NCI-H146 (cell line): ENCODE measurements at places on chromosomes 13 and 19.
A peak's percentile ranks its signal among the peaks of the same experiment; 100 is the strongest.

DNA sequence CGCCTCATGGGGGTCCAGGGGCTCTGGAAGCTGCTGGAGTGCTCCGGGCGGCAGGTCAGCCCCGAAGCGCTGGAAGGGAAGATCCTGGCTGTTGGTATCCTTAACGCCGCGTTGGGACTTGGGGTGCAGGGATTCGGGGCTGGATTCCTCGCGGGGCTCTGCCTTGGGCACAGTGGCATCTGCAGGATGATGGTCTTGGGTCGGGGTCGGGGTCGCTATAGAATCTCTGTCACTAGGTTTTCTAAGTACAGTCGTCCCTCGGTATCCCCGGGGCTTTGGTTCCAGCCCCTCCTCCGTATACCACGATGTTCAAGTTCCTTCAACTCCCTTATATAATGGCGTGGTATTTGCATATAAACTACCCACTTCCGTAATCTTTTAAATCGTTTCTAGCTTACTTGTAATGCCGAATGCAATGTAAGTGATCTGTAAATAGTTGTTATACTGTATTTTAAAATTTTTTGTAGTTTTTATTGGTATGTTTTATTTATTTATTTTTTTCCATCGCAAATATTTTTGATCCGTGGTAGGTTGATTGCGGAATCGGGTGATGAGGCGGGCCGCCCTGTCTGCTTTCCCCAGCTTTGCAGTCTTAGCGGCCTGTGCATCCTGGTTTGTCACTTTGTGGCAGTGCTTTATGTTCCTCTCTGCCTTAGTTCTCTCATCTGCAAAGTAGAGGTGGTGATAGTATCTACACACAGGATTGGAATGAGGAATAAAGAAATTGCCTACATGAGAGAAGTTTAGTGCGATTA is 606 bp downstream of the ERCC5 start:
- peak; percentile 52 for DNase-seq

- DNase-seq: no peak
Measured at GRCh38 chr19:19615086-19615485, 3.4 kb downstream of the PBX4 start.

DNA sequence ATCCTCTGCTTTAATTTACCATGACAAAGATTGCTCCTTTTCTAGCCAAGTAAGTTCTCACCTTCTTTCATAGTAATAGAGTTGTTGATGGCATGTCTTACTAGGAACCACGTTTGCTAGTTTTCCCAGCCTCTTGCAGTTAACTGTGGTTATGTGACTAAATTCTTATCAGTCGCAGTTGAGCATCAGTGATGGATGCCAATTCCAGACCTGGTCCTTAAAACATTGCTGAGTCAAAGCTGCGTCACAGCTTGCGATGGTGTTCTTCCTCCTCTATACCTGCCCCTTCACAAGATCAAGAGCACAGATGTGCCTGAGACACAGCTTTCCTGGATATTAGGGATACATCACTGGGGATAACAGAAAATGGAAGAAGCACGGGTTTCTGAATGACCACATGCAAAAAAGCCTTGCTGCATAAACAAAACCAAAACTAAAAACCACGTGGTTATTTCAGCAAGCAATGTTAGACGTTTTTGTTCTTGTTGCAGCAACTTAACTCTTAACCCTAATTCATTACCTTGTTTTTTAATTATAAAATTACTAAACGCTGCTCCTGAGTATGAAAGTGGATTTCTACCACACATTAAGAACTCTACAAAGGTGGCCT is 97.6 kb upstream of the DACH1 start:
- no peak for DNase-seq

- no peak for DNase-seq
Measured at GRCh38 chr13:95195146-95195545, 106.1 kb downstream of the ABCC4 start.

DNA sequence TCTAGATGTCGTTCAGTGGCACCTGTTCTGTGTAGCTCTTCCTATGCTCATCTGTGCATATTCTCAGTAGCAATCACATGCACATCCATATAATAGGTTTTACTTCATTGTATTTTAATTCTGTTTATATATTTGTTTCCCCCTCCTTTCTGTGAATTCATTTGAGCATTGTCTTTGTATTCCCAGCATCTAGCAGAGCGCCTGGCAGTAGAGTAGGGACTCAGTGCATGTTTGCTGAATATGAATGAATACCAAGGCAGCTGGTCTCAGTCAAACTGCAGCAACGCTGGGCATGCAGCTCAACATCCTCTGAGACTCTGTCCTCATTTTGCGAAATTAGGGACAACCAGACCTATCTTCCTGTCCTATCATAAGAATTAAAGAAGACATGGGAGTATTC is 330.1 kb downstream of the SPRY2 start:
- no peak for DNase-seq

DNA sequence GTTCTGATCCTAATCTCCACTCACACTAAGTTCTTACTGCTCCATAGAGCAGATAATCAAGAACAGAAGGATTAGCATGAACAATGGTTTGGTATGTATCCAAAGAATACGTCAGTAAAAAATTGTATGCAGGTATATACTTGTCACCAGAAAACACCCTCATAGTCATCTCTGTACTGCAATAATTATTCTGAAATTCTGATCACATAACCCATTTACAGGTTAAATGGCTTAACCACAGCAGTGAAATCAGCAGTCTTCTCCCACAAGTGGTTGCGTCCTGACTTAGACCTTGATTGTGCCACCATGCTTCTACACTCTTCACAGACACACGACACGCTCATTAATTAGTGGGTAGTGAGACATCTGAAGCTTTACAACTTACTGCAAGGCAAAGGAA is 50.9 kb downstream of the LNX2 start:
- DNase-seq: no peak

DNA sequence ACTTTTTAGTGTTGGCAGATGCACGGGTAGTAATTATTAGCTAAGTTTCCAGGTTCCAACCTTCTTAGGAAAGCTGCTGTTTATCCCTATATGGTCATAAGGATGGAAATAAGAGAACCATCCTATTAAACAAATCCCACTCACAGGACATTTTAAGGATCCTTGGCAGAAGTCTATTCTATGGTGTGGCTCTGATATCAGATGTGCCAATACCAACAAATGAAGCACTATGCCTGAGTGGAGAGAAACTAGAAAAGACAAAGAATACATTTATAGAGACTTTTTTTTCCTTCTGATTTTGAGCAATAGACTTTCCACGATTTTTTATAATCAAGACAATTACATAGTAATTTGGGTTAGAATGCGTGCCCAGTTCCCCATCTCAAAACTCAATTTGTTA is 12.6 kb downstream of the PCDH17 start:
- no peak for DNase-seq

- no peak for DNase-seq
Measured at GRCh38 chr19:49844138-49845095, 6.5 kb upstream of the PTOV1 start.

DNA sequence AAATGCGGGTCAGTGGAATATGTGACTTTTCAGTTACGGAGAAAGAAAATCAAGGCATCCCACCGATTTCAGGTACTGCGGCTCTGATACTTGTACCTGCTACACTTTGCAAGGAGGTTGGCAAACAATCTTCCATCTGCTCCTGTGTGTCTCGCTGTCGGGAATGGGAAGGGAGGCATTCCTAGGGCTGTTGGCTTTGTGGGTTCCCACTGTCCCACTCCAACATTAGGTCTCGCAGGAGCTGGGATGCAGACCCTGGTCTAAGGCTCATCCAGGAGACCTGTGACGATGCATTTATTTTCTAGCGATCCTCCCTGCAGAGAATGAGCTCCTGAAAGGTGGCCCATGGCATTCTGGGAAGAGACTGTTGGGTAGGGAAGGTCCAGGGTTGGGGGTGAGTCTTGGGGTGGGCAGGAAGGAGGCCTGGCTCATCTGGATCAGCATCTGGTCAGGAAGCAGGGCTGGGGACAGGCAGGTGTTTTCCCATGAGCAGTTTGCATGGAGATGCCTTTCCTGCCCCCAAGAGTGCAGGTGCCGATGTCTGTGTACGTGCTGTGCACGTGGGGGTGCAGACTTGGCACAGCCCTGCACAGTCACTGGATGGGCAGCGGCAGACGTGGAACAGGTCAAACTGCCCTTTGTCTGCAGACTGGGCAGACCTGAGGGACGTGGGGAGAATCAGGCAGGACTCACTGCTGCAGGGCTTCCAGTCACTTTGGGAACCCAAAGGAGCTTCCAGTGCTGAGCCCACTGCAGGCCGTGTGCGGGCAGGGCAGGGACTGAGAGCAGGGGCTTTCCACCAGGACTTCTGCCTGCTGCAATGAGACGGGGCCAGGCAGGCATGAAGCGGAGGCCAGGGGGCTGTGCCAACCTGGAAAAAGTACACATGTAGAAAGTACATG is 152.4 kb downstream of the TEX29 start:
- DNase-seq: no peak

- peak; percentile 100 for DNase-seq
Measured at GRCh38 chr19:9818734-9819595, at the start of gene FBXL12. Gene FBXL12, minus strand, starts transcription at chr19:9819079. Its CDS starts 266 bp downstream, at chr19:9818813.

GRCh38 chr13:20178156-20178555 is 14.6 kb downstream of the GJB2 start:
- no peak for DNase-seq

DNA sequence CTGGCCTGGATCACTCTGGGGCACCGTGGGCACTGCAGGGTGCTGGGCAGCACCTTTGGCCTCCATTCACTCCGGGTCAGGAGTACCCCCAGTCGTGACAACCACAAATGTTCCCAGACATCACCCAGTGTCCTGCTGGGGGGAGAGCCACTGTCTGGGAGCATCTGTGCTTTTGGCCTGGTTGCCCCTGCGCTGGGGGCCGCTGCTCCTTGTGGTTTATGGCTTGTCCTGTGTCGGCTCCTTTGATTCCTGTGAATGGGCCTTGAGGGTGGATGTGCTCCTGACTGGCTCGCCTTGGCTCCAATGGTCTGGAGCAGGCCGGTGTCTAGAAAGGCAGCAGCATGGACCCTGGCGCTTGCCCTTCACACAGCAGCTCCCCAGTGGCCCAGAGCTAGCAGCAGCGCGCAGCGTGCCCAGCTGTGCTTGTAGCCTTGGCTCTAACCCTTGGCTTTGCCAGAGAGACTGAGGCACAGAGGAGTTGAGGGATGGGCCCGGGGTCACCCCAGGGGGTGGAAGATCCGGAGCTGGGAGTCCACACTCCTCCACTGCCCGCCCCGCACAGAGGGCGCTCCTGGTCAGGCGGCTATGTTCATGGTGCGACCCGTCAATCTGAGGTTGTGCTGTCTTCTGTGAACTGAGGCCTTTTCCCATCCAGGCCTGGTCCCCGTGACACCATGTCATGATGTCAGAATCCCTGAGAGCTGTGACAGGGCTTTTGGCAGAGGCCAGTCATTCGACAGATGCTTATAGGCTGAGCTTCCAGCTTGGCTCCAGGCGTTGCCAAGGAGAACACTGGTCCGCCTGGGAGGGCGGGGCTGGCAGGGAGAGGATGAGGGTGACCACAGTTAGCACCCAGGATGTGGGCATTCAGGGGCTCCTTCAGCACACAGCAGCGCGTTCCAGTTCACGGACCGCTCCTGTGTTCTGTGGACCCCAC is 4.1 kb downstream of the DAZAP1 start:
- no peak for DNase-seq

GRCh38 chr19:53639471-53639870 is 7.7 kb downstream of the DPRX start:
- DNase-seq: no peak

- no peak for DNase-seq
Measured at GRCh38 chr13:65594298-65594781, 1635.8 kb downstream of the PCDH9 start.
